Endothelial cell (in vitro differentiated cells): ENCODE measurements at places on chromosomes 6 and 20. TPM values are rescaled to one million over a fixed set of nuclear protein-coding genes. Genes with fewer than 3 reads are reported as not detected.

The EFCAB8 gene
- total RNA-seq, result 1.1 TPM

The AHCY gene
- total RNA-seq, result 165 TPM

The C6orf15 gene
- not detected for total RNA-seq

The LY6G5C gene
- total RNA-seq, result 22.0 TPM

The RNF182 gene
- 2.7 TPM for total RNA-seq

The TTLL9 gene
- total RNA-seq, result 0.46 TPM

The TRIM40 gene
- not detected for total RNA-seq

The DEFB114 gene
- not detected for total RNA-seq

The CCN6 gene
- not detected for total RNA-seq

The POU5F1 gene
- total RNA-seq, result 88.7 TPM

The DEFB124 gene
- total RNA-seq, result not detected

The CPNE5 gene
- total RNA-seq, result 24.9 TPM

The GSTA2 gene
- total RNA-seq, result not detected

The SEMG1 gene
- not detected for total RNA-seq

The SYCP2 gene
- total RNA-seq, result 2.1 TPM

The PHACTR1 gene
- 39.9 TPM for total RNA-seq

The KCNK5 gene
- 9.8 TPM for total RNA-seq

The SUPT3H gene
- 28.5 TPM for total RNA-seq

The SLC26A8 gene
- 0.97 TPM for total RNA-seq

The PLTP gene
- 41.3 TPM for total RNA-seq

The UNC5CL gene
- 0.59 TPM for total RNA-seq

The BEND6 gene
- 0.97 TPM for total RNA-seq

The SLC12A5 gene
- total RNA-seq, result 8.8 TPM

The ELOVL2 gene
- total RNA-seq, result 0.31 TPM

The GNAS-AS1 gene
- 4.9 TPM for total RNA-seq

The GPX5 gene
- not detected for total RNA-seq

The C20orf202 gene
- 0.92 TPM for total RNA-seq

The ATXN1 gene
- total RNA-seq, result 18.7 TPM
